ENCODE measurements at places on chromosomes 3 and 15.

DNA sequence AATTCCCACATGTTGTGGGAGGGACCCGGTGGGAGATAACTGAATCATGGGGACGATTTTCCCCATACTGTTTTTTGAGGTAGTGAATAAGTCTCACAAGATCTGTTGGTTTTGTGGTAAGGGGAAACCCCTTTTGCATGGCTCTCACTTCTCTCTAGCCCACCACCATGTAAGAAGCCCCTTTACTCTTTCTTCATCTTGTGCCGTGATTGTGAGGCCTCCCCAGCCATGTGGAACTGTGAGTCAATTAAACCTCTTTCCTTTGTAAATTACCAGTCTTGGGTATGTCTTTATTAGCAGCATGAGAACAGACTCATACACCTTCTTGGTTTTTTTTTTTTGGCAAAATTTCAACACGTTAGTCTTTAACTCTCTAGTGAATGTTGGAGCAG is 18.1 kb downstream of the ARL8B start:
- DNase-seq = no peak

- DNase-seq = no peak
Observed at GRCh38 chr3:94304954-94305353, 242.1 kb downstream of the NSUN3 start.

GRCh38 chr3:18396428-18396827 is 28.7 kb downstream of the SATB1 start:
- no peak for DNase-seq

GRCh38 chr3:27090275-27091041 is 278.7 kb downstream of the NEK10 start:
- DNase-seq = no peak

GRCh38 chr3:64056606-64057180 is 33.4 kb upstream of the PSMD6 start:
- no peak for DNase-seq

- DNase-seq = no peak
Observed at GRCh38 chr3:23959135-23959900, 14.2 kb downstream of the NR1D2 start.

DNA sequence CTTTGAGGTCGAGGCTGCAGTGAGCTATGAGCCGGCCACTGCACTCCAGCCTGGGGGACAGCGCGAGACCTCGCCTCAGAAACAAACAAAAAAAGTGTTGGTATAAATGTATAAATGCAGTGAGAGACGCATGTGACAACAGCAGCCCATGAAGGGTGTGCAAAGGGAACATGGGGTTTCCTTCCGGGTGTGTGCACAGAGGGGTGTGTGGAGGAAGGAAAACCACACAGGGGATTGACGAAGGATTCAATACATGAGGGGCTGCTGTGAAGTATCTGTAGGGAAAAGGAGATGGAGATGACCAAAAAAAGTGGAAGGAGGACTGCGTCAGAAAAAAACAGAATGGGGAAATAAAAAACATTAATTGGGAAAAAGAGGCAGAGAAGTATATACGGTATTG is 1.1 kb downstream of the MTFMT start:
- DNase-seq = no peak

DNA sequence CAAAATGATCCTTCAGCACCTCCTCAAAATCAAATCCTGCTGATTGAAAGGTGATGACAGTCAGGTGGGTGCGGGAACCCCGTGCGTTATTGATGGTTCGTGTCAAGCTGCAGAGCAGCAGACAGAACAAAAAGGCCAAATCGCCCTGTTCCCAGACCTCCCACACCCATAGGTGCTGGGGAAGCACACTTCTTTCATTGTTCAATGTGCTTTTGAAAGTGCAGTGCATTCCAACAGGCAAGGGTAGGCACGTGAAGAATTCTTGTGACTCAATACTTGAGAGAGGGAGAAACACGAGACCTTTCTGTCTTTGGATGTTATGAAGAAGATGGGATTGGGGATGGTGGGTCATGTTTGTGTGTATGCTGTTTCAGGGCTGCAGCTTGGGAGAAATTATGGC is 514.0 kb downstream of the MCTP2 start:
- DNase-seq = no peak

DNA sequence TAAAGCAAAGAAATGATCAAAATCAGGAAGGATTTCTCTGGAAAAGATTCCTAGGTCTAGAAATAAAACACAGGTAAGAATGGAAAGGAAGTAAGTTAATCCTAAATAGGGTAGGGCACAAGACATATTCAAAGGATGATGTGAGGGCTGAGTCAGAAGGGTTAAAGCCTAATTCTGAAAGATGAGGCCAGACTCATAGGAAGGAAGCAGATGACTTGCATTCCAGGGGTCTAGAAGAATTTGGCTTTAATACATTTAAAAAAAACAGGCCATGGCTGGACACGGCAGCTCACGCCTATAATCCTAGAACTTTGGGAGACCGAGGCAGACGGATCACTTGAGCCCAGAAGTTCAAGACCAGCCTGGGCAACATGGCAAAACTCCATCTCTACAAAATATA is 3.2 kb downstream of the SSR3 start:
- DNase-seq = no peak

GRCh38 chr3:46695962-46696894 is 2.7 kb upstream of the ALS2CL start:
- DNase-seq = no peak

DNA sequence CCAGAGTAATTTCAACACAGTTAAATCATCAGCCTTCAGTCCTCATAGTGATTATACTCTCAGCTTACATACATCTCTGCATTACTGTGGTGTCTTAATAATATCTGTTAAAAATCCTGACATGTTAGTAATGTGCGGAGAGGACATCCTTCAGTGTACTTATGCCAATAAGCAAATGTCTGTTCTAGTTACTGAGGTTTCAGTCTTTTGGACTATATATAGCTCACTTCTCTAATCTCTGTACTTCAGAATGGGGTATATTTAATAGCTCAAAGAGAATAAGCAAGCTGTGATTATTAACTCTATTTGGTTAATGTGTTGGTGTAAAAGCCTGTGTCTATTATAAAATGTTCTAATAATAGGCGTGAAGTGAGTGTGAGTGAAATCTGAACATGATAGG is 28.9 kb upstream of the OSTN start:
- no peak for DNase-seq

DNA sequence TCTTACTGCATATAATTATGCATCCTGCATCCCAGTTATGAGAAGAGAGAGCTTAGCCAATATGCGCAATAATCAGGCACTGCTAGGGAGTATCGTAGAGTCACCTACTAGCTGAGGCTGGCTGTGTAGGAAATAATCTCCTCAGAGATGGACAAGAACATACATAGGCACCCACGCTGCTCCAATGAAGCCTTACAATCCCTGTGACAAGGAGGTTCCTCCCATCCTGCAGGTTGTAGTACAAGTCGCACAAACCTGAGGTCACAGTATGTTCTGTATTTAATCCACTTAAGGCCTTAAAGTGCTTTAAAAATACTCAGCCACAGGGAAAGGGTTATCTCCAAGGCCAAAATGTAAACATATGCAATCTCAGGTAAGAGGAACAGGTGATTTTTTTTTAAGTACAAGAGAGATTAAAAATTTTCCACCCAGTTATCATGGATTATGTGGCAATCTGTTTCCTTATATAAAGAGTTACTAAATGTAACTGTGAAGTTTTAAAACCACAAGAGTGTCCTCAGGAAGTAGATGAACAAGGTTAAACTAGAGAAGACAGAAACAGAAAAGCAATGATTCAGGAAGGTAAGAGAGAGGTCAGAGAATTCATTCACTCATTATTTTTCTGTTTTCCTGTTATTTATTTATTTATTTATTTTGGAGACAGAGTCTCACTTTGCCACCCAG is 7.5 kb upstream of the COLQ start:
- DNase-seq = no peak

DNA sequence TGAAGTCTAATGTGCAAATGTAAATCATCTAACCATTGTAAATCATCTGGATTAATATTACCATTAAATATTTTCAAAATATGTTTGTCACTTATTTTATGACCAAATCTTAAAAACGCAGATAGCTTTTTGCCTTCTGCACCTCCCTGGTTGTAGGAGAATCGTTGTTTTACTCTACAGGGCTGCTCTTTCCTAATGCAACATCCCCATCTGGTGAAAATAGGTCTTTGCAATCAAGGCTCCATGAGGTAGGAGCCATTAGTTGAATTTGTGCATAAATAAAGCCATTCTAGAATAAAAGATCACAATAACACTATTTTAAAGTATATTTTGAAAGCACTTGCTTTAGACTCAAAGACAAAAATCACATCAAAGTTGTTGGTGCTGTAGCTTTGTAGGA is 535.6 kb upstream of the AGTR1 start:
- DNase-seq = no peak
